ENCODE measurements at places on chromosomes 3 and 15. TPM values are rescaled to one million over a fixed set of nuclear protein-coding genes. Genes with fewer than 3 reads are reported as not detected.
A peak's percentile ranks its signal among the peaks of the same experiment; 100 is the strongest.

GRCh38 chr3:58161435-58162398, 49.1 kb downstream of the DNASE1L3 start:
- no peak overlapping the region for H3K4me3 ChIP-seq
- DNase-seq = no peak
- no peaks in the 10 kb centered on the region for H3K36me3 ChIP-seq
- no peak overlapping the region for H3K27ac ChIP-seq
- no peaks in the 10 kb centered on the region for H3K4me1 ChIP-seq

The CACNA2D2 gene
- 5.4 TPM for total RNA-seq

- DNase-seq = no peak
- no peak overlapping the region for H3K27ac ChIP-seq
- H3K4me3 ChIP-seq = no peak overlapping the region
- peaks cover 7% of the 10 kb centered on the region for H3K27me3 ChIP-seq
- no peaks in the 10 kb centered on the region for H3K4me1 ChIP-seq
These were observed 29.0 kb upstream of the FGD5 start for GRCh38 chr3:14789640-14790285.

The ATP10A gene
- total RNA-seq = 25.6 TPM

- no peaks in the 10 kb centered on the region for H3K36me3 ChIP-seq
- no peak overlapping the region for H3K4me3 ChIP-seq
- H3K27ac ChIP-seq = no peak overlapping the region
- H3K4me1 ChIP-seq = no peaks in the 10 kb centered on the region
- no peak for DNase-seq
These were observed 198.2 kb downstream of the SSR3 start for GRCh38 chr3:156356537-156357363.

The SLCO2A1 gene
- total RNA-seq = 0.10 TPM

- H3K27ac ChIP-seq = peak overlapping the region; percentile 76
- DNase-seq = peak; percentile 27
- H3K4me3 ChIP-seq = peak overlapping the region; percentile 78
- no peaks in the 10 kb centered on the region for H3K36me3 ChIP-seq
- peaks cover 33% of the 10 kb centered on the region for H3K4me1 ChIP-seq
- H3K27me3 ChIP-seq = no peaks in the 10 kb centered on the region
These were observed 71.5 kb downstream of the SSR3 start for GRCh38 chr3:156483426-156483825.

The LPCAT4 gene
- 38.3 TPM for total RNA-seq

The LHFPL4 gene
- total RNA-seq = not detected

GRCh38 chr3:58604031-58604430, 26.8 kb upstream of the FAM107A start:
- H3K27ac ChIP-seq = no peak overlapping the region
- no peaks in the 10 kb centered on the region for H3K36me3 ChIP-seq
- H3K27me3 ChIP-seq = peaks cover 43% of the 10 kb centered on the region
- no peak for DNase-seq
- H3K4me3 ChIP-seq = no peak overlapping the region

The SLC2A2 gene
- not detected for total RNA-seq

GRCh38 chr3:356952-357351, 160.4 kb downstream of the CHL1 start:
- H3K4me3 ChIP-seq = no peak overlapping the region
- H3K36me3 ChIP-seq = no peaks in the 10 kb centered on the region
- H3K27me3 ChIP-seq = no peaks in the 10 kb centered on the region
- no peak for DNase-seq
- H3K27ac ChIP-seq = no peak overlapping the region
- H3K4me1 ChIP-seq = no peaks in the 10 kb centered on the region

The KCNMB2 gene
- not detected for total RNA-seq

DNA sequence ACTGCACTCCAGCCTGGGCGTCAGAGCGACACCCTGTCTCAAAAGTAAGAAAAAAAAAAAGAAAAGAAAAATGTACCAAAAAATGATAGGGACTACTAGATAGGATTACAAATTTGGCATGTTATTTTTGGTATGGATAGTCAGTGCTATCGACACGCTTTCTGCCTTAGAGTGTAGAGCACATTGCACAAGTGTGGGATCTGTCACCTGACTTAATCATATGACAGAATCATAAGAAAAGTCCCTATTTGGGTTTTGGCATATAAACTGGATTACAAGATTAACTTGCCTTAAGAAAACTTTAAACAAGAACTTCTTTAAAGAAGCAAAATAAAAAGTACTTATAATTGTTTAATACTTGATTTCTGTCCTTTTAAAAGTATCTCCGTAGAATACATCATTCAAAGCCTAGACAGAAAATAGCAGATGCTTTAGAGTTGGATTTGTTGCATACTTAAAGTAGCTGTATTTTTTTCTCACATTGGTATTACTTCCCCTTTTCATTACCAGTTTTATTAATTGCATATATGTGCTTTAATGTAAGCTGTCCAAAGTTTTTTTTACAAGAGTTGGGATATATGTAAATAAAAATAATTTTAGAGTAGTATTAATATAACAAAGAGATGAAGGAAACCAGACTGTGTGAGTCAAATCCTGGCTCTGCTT, 7.8 kb downstream of the ATP6V1A start:
- H3K27me3 ChIP-seq = no peaks in the 10 kb centered on the region
- no peak for DNase-seq
- no peak overlapping the region for H3K27ac ChIP-seq
- H3K4me3 ChIP-seq = no peak overlapping the region
- H3K4me1 ChIP-seq = peaks cover 8% of the 10 kb centered on the region

The GDPGP1 gene
- total RNA-seq = 7.0 TPM

The CNTN3 gene
- total RNA-seq = not detected

The CASR gene
- total RNA-seq = 0.23 TPM

DNA sequence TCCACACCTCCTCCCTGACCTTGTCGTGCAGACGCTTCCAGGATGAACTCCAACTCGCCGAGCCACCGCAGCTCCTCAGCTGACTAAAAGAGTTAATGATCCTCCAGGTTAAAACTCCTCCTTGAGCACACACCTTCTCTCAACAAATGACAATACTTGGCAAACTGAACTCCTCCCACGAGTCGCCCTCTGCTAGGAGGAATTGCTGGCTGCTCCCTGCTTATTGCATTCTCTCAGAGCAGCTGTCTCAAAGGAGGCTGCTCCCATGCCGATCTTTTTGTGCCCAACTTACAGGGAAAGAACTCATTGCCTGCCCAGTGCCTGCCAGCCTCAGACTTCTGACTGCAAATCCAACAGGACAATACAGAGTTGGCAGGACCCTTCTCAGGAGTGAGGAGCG, at the start of gene ATP13A4:
TSS of gene ATP13A4 (minus strand) at position 85 of the 400 bp plus-strand sequence. CDS start 96 bp downstream, outside the sequence.
- no peak within 1 kb of the TSS for H3K27ac ChIP-seq
- no peaks in the 10 kb centered on the region for H3K27me3 ChIP-seq
- no peaks in the 10 kb centered on the region for H3K4me1 ChIP-seq
- DNase-seq = no peak
- no peaks in the 10 kb centered on the region for H3K36me3 ChIP-seq

- no peaks in the 10 kb centered on the region for H3K36me3 ChIP-seq
- H3K4me1 ChIP-seq = no peaks in the 10 kb centered on the region
- no peak overlapping the region for H3K4me3 ChIP-seq
- H3K27me3 ChIP-seq = peaks cover 20% of the 10 kb centered on the region
These were observed 307.8 kb upstream of the PROK2 start for GRCh38 chr3:72092778-72093177.
